ENCODE measurements at places on chromosomes 7 and 10.

- no peak for DNase-seq
Observed at GRCh38 chr10:126422567-126422966, 34.3 kb upstream of the ADAM12 start.

- DNase-seq = no peak
Observed at GRCh38 chr7:106721816-106722785, 61.1 kb upstream of the CCDC71L start.

- DNase-seq = no peak
Observed at GRCh38 chr10:86298501-86299001, 68.0 kb downstream of the GRID1 start.

DNA sequence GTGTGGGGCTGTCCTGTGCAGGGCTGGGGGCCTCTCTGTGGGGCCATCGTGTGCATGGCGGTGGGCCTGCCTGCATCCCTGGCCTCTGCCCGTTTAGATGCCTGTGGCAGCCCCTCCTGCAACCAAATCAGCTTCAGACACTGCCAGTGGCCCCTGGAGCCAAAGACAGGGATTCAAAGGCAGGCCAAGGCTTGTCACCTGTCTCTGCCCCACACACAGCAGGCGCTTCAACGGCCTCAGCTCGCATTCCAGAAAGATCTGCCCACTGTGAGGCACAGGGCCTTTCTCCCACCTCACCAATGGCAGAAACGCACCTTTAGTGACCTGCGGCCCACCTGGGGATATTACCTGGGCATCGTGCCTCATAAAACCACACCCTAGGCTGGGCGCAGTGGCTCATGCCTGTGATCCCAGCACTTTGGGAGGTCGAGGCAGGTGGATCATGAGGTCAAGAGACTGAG is 46.0 kb downstream of the INSIG1 start:
- DNase-seq = no peak

DNA sequence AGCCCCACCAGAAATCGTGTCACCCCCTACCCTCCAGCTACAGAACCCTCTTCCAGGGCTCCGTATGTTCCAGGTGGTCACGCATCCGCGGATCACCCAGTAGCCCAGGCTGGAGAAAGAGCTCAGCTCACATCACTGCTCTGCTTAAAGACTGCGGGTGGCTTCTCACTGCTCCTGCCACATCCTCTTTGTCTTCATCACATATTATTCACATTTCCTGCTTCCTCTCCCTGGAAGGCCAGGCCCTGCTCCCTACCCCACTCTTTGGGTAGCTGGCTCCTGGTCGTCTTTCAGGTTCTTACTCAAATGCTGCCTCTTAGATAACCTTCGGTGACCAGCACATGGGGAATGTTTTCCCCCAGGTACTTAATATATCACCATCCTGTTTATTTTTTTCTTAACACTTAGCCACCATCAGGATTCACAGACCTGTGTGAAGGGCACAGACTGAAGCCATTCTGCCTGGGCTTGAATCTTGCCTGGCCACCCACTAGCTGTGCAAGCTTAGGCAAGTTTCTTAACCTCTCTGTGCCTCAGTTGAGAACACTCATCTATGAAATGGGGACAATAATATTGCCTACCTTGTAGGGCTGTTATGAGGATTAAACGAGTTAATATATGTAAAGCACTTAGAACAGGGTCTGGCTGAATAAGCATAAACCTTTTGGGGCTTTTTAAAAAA is 307.8 kb downstream of the PRPF18 start:
- no peak for DNase-seq

DNA sequence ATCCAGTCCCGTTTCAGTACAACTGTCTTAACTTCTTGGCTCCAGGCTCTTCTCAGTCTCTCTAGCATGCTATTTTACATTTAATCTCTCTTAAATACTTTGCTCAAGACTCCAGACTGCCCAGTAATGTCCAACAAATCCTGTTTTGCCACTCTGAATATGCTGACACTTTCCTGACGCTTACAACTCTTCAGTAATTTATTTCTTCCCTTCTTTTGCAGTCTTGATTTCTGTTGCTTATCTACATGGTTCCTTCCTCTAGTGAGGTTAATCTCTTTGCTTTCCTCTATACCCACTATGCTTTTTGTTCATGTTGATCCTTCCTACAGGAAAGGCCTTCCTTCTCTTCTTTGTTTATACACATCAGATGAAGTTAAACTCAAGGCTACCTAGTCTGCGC is 23.7 kb downstream of the UMAD1 start:
- DNase-seq = no peak

- no peak for DNase-seq
Observed at GRCh38 chr7:96855139-96855538, 145.5 kb upstream of the SEM1 start.

DNA sequence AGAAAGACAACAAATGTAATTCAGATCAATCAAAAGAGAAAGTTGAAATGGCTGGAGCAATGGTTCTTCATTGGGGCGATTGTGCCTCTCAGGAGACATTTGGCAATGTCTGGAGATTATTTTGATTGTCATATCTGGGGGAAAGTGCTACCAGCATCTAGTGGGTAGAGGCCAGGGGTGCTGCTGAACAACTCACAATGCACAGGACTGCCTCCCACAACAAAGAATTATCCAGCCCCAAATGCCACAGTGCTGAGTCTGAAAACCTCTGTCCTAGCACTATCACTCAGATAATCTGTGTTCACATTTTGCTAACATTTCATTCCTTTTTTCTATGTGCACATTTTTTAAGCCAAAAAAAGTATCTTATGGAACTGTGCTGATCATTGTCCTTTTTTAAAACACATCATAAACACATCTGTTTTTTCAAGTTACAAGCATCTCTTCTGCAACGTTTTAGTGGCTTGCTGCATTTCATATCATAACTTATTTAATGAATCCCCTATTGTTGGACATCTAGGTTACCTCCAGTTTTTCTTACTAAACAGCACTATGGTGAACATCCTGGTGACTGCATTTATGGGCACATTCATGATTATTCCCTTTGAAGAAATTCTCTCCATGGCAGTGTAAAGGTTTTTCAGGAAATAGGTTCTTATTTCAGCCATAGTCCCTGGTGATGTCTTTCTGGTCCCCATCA is 114.2 kb downstream of the C10orf105 start:
- no peak for DNase-seq

DNA sequence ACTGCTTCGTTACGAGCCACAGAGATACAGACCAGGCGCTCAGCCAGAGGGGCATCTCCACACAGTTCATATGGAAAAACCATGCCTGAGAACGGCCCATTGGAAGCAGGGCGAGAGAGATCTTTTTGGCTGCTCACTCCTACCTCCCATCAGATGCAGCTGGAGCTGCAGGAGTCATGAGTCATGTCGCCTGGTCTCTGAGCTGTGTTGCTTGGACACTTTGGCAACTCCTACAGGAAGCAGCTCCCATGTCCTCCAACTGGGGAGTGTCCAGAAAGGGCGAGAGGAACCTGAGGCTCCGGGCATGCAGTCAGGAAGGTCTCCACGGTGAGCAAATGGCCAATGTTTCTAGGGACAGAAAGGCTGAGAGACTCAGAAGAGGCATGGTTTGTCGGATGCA is 24.9 kb downstream of the INSIG1 start:
- DNase-seq = no peak

DNA sequence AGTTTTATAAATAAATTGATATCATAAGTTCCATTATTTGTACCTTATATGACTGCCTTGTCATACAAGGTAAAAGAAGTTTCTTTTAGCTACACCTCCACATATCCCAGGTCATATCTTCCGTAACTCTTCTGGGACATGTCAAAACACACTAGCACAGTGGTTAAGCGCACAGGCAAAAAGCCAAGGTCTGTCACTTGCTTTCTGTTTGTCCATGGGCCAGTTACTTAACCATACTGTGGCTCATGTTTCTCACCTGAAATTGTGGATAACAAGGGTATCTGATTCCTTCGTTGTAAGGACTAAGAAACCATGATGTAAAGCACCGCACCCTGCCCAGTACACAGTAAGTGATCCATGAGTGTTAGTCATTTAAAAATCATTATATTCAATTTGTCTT is 56.2 kb downstream of the SEMA3D start:
- no peak for DNase-seq

GRCh38 chr7:21580073-21580521 is 37.3 kb downstream of the DNAH11 start:
- DNase-seq = no peak

DNA sequence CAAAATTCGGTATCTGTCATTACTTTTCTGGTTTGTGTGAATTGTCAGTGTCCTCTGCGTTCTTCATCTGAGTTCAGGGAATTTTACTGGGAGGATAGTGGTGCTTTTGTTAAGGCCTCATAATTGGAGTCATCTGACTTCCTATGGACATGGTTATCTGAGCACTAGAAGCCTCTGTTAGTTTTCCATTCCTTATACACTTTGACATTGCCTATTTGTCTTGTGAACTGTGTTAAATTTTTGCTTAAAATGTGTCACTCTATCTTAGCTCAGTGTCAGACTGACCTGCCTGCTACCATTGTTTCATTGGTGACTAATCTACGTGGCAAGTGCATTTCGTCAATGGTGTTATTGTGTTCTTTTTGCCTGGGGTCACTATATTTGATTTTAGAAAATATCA is 253.3 kb downstream of the SEMA3A start:
- DNase-seq = no peak

- DNase-seq = no peak
Observed at GRCh38 chr10:13924040-13924725, 337.4 kb downstream of the PRPF18 start.

Measured in stimulated activated CD4-positive, alpha-beta T cell treated with anti-CD3 and anti-CD28 coated beads, Interleukin-2, amount 100 ng/mL, for 4 hours (primary cell).